NCI-H774 (cell line): ENCODE measurements at places on chromosomes 3 and 15.

DNA sequence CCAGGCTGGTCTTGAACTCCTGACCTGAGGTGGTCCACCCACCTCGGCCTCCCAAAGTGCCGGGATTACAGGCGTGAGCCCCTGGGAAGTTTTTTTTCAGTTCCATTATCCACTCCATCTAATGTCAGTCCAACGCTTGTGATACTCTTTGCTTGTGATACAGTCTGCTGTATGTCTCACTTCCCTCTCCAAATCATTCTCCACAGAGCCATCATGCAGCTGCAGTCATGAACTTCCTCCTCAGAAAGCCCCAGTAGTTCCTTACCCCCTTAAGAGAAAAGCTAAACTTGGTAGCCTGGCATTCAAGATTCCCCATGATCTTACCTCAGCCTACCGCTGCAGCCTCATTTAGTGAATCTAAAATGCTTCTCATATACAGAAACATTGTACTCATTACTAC lies 2.3 kb downstream of the ARPC4 start:
- DNase-seq, result no peak

GRCh38 chr3:62870321-62870720 lies 4.9 kb downstream of the CADPS start:
- no peak for DNase-seq

GRCh38 chr3:160180581-160181216 lies 44.5 kb upstream of the C3orf80 start:
- DNase-seq, result no peak

DNA sequence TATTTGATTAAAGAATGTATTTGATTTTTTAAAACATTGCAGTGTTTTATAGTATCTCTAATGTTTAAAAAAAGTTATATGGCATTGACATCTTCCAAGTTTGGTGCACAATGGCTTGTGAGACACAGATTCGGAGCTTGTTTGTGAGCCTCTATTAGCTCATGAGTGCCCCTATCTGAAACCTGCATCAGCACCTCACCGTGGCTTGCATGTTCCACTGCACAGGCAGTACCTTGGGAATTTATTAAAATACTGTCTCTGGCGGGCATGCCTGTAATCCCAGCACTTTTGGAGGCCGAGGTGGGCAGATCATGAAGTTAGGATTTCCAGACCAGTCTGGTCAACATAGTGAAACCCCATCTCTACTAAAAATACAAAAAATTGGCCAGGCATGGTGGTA lies 6.8 kb upstream of the RTP2 start:
- no peak for DNase-seq

GRCh38 chr3:13637311-13637891 lies 88.5 kb downstream of the FBLN2 start:
- DNase-seq, result no peak

DNA sequence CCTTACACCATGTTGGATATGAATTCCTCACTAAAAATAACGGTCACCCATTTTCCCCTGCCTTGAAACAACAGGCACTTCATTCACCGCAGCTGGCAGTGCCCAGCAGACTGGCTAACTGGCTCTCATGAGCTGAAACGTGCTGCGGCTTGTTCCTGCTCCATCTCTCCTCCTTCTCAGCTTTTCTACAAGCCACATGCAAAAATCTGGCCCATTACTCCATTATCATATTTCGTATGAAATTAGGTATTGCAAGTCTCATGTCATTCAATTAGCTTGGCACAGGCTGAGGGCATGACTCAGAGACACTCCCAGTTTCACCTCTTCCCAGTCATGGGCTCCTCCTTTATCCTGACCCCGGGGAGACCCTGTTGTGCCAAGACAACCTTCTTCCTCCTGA lies 60.0 kb downstream of the MAGEF1 start:
- no peak for DNase-seq

DNA sequence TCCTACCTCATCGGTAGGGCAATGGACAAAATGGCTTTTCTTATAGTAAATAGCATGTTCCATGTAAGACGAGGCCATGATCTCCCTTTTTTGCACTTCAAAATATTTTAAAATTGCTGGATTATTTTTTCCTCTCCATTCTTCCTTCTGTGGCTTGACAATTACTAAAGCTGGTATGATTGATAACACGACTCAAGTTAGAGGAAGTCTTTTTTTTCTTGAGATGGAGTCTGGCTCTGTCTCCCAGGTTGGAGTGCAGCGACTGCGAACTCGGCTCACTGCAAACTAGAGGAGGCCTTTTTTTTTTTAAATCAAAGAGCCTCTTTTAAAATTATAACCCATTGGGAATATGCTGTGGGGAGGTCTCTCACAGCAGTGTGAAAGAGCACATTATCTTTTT lies 124.5 kb upstream of the TBL1XR1 start:
- no peak for DNase-seq
